NCI-H1048 (cell line): ENCODE measurements at places on chromosomes 16 and 17.

- DNase-seq: no peak
Observed at GRCh38 chr17:36727577-36727976, 126.2 kb downstream of the MRM1 start.

DNA sequence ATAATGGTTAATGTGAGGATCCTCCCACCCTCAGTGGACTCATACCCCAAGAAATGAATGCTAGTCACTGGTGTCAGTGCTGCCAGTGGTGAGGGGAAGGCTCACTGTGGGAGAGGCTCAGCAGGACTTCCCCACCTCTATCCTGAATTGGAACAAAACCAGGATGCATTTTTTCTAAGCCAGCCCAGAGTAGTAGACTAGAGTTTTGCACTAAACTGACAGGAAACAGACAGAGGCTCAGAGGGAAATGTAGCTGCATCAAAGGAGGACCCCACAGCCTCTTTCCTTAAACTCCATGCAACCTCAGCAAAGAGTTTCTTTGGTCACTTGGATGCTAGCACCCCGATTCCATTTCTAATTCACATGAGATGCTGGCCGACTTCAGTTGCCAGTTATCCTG lies 10.7 kb upstream of the SKAP1 start:
- no peak for DNase-seq

DNA sequence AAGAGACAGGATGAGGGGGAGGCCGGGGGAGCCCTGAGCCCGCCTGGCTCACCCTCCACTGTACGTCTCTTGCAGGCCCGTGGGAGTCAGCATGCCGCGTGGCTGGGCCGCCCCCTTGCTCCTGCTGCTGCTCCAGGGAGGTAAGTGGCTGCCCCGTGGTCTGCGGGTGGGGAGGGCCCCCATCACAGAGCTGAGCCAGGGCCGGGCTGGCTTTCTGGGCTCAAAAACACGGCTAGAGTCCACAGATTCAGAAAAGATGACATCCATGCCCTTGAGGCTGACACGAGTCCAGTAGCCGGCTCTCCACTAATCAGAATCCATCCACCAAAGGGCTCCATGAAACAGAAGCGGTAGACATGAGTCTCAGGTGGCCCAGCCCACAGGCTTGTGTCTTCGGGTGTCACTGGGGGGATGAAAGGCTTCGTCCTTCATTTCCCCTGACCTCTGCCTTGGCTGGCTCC lies 28.0 kb downstream of the IL21R start:
- DNase-seq: no peak

DNA sequence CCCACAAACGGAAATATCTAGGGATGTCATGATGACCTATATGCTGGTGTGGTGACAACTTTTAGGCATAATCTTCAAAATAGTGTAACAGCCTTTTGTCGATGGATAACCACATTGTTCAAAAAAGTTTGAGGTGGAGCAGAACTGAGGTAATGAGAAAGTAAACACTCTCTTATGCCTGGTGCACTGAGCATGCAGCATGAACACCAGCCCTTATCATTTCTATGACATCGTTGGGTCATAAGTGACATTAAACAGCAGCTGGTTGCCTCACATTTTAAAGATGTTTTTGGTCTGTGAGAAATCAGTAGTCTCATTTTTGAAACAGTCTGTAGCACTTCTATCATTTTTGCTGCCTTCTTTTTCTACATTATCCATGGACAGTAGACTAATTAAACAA lies 1.8 kb downstream of the KRT23 start:
- no peak for DNase-seq

GRCh38 chr16:54657058-54657708 lies 273.5 kb upstream of the IRX5 start:
- no peak for DNase-seq

DNA sequence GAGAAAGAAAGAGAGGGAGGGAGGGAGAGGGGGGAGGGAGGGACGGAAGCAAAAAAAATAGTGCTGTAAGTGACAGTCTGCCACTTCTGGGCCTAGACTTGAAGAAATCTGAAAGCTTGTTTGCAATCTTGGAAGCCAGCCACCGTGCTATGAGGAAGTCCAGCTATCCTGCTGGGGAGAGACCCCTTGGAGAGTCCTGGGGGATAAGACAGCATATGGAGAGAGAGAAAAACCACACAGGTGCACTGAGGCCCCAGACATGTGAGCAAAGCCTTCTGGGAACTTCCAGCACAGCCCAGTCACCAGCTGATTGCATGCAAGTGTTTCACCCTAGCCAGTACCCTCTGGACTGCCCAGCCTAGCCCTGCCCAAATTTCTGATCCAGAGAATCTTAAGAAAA lies 12.6 kb upstream of the ALOX12B start:
- no peak for DNase-seq

GRCh38 chr17:2468270-2468669 lies 43.4 kb downstream of the METTL16 start:
- DNase-seq: no peak

DNA sequence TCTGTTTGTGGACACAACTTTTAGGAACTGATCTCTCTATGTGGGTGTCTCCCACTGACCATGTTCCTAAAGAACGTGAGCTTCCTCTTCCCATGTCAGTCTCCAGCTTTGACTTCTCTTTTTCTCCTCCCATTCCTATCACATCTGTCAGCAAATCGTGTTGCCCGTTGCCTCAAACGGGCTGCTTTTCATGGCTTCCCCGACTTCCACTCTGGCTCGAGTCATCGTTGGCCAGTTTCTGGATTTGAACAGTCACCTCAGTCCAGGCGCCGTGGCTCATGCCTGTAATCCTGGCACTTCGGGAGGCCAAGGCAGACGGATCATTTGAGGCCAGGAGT lies 5.4 kb downstream of the ABCC1 start:
- no peak for DNase-seq
